ENCODE measurements at places on chromosomes 1 and 21. TPM values are rescaled to one million over a fixed set of nuclear protein-coding genes. Genes with fewer than 3 reads are reported as not detected.

GRCh38 chr21:14600569-14601297 lies 54.6 kb upstream of the SAMSN1 start:
- no peak overlapping the region for H3K27ac ChIP-seq
- H3K4me1 ChIP-seq = no peaks in the 10 kb centered on the region
- DNase-seq = no peak

GRCh38 chr1:177035586-177035985 lies 128.9 kb downstream of the ASTN1 start:
- H3K4me1 ChIP-seq = no peaks in the 10 kb centered on the region
- H3K27ac ChIP-seq = no peak overlapping the region
- no peaks in the 10 kb centered on the region for H3K27me3 ChIP-seq
- no peak overlapping the region for H3K4me3 ChIP-seq
- H3K36me3 ChIP-seq = no peaks in the 10 kb centered on the region

DNA sequence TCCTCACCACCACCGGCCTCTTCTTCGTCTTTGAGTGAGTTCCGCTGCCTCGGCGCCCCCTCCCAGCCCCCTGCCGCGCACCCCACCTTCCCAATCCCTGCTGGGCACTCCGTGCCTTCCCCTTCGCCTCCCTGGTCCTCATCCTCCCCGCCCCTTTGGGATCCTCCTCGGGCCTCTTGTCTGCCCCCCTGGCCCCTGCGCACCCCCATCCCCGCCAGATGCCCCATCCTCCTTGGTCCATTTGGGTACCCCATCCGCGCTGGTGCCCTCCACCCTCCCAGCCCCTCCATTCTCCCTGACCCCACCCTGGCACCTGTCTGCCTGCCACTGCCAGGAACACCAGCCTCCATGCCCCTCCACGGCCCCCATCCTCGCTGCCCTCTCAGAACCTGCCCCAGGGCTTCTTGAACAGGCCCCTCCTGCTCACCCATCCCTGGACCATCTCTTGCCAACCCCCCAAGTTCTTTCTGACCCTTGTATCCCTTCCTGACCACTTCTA lies 667 bp downstream of the ZDHHC18 start:
- H3K36me3 ChIP-seq = no peaks in the 10 kb centered on the region
- peak overlapping the region; percentile 94 for H3K4me3 ChIP-seq
- no peak overlapping the region for H3K27ac ChIP-seq
- H3K27me3 ChIP-seq = no peaks in the 10 kb centered on the region
- no peaks in the 10 kb centered on the region for H3K4me1 ChIP-seq

- no peaks in the 10 kb centered on the region for H3K4me1 ChIP-seq
- no peaks in the 10 kb centered on the region for H3K27me3 ChIP-seq
- DNase-seq = peak; percentile 87
- no peak overlapping the region for H3K4me3 ChIP-seq
- no peaks in the 10 kb centered on the region for H3K36me3 ChIP-seq
Measured at GRCh38 chr1:63674238-63674864, 81.1 kb downstream of the PGM1 start.

DNA sequence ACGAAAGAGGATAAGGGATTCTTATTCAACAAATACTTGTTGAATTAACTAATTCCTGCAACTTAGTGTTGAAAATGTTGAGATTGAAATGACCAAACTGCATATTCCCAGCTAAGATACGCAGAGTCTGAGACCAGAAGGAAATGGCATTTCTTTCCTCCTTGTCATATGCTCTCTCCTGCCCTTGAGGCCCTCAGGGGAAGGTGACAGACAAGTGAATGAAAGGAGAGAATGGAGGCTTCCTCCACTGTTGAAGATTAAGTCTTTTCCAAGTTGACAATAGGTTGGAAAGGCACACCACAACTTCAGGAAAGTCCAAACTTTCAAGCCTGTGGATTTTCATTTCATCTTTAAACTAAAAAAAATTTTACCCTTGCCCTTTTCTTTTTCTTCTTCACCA lies 3.1 kb upstream of the ZNF697 start:
- no peaks in the 10 kb centered on the region for H3K27me3 ChIP-seq
- no peak for DNase-seq
- H3K4me3 ChIP-seq = no peak overlapping the region
- no peaks in the 10 kb centered on the region for H3K36me3 ChIP-seq

- no peaks in the 10 kb centered on the region for H3K27me3 ChIP-seq
- DNase-seq = no peak
- no peaks in the 10 kb centered on the region for H3K36me3 ChIP-seq
Measured at GRCh38 chr1:98732985-98733781, 71.7 kb downstream of the SNX7 start.

- no peak for DNase-seq
- H3K36me3 ChIP-seq = no peaks in the 10 kb centered on the region
- H3K4me3 ChIP-seq = no peak overlapping the region
- H3K4me1 ChIP-seq = peaks cover 6% of the 10 kb centered on the region
- no peak overlapping the region for H3K27ac ChIP-seq
Measured at GRCh38 chr1:15953791-15954241, 22.1 kb downstream of the ZBTB17 start.

DNA sequence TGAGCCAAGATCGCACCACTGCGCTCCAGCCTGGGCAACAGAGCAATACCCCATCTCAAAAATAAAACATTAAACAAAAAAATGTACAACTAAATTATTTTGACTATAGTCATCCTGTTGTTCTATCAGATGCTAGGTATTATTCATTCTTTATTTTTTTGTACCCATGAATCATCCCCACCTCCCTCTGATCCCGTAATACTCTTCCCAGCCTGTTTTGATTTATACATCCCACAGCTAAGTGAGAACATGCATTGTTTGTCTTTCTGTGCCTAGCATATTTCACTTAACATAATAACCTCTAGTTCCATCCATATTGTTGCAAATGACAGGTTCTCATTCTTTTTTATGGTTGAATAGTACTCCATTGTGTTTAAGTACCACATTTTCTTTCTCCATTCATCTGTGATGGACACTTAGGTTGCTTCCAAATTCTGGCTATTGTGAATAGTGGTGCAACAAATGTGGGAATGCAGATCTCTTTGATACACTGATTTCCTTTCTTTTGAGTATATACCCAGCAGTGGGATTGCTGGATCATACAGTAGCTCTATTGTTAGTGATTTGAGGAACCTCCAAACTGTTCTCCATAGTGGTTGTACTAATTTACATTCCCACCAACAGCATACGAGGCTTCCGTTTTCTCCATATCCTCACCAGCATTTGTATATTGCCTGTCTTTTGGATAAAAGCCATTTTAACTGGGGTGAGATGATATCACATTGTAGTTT lies 84.4 kb downstream of the MACF1 start:
- no peak overlapping the region for H3K4me3 ChIP-seq
- no peaks in the 10 kb centered on the region for H3K27me3 ChIP-seq
- H3K27ac ChIP-seq = no peak overlapping the region
- DNase-seq = no peak
- no peaks in the 10 kb centered on the region for H3K4me1 ChIP-seq
- peaks cover 20% of the 10 kb centered on the region for H3K36me3 ChIP-seq

- no peak for DNase-seq
- H3K27me3 ChIP-seq = no peaks in the 10 kb centered on the region
- no peak overlapping the region for H3K27ac ChIP-seq
- H3K4me1 ChIP-seq = no peaks in the 10 kb centered on the region
- no peak overlapping the region for H3K4me3 ChIP-seq
Measured at GRCh38 chr1:227102056-227102455, 162.0 kb downstream of the COQ8A start.

GRCh38 chr1:33370301-33370700 lies 49.4 kb upstream of the A3GALT2 start:
- H3K27me3 ChIP-seq = no peaks in the 10 kb centered on the region
- no peaks in the 10 kb centered on the region for H3K4me1 ChIP-seq
- no peak overlapping the region for H3K27ac ChIP-seq

GRCh38 chr1:59124166-59124565 lies 172.7 kb upstream of the FGGY start:
- no peaks in the 10 kb centered on the region for H3K36me3 ChIP-seq
- H3K27ac ChIP-seq = no peak overlapping the region
- H3K27me3 ChIP-seq = no peaks in the 10 kb centered on the region
- H3K4me3 ChIP-seq = no peak overlapping the region
- no peak for DNase-seq

GRCh38 chr1:162040657-162041056 lies 17.0 kb upstream of the OLFML2B start:
- no peaks in the 10 kb centered on the region for H3K4me1 ChIP-seq
- no peak for DNase-seq
- no peaks in the 10 kb centered on the region for H3K27me3 ChIP-seq
- H3K4me3 ChIP-seq = no peak overlapping the region
- H3K27ac ChIP-seq = no peak overlapping the region
- H3K36me3 ChIP-seq = no peaks in the 10 kb centered on the region

DNA sequence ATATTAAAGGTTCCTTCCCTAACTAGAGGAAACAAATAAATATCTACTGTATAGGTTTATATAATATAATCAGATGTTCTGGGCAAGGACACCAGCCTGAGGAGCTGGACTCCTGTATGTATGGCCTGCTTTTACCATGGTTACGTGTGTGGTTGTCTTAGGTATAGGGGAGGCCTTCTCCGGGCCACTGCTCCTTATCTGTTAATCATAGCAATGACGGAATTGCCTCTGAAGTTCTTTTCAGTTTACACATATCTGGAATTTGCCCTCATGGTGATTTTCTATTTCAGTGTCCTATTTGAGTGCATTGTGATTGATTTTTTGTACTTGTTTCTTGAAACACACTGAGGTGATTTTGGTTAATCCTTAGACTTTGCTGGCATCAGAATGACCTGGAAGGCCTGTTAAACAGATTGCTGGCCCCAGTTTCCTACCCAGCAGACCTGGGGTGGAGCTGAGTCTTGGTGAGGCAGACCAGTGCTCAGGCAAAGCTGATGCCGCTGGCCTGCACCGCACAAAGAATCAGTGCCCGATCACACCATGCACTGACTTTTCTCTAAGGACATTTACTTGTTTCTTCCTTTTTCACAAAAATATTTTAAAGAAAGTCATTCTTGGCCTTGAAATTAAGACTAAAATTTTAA lies 18.5 kb downstream of the ABCB10 start:
- no peaks in the 10 kb centered on the region for H3K27me3 ChIP-seq
- DNase-seq = no peak
- no peak overlapping the region for H3K27ac ChIP-seq
- peaks cover 15% of the 10 kb centered on the region for H3K36me3 ChIP-seq

GRCh38 chr1:200154069-200154767 lies 126.7 kb downstream of the NR5A2 start:
- no peaks in the 10 kb centered on the region for H3K27me3 ChIP-seq
- no peak for DNase-seq
- no peaks in the 10 kb centered on the region for H3K36me3 ChIP-seq

DNA sequence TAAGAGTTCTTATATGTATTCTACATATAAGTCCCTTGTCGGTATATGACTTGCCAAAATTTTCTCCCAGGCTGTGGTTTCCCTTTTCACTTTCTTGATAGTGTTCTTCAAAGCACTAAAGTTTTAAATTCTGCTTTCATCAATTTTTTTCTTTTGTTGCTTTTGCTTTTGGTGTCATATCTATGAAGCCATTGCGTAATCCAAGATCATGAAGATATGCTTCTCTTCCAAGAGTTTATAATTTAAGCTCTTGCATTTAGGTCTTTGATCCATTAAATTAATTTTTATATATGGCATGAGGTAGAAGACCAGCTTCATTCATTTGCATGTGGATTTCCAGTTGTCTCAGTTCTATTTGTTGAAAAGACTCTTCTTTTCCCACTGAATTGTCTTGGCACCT lies 22.2 kb downstream of the DESI2 start:
- H3K27ac ChIP-seq = no peak overlapping the region
- no peak for DNase-seq
- no peaks in the 10 kb centered on the region for H3K27me3 ChIP-seq
- H3K36me3 ChIP-seq = no peaks in the 10 kb centered on the region
- peaks cover 2% of the 10 kb centered on the region for H3K4me1 ChIP-seq

DNA sequence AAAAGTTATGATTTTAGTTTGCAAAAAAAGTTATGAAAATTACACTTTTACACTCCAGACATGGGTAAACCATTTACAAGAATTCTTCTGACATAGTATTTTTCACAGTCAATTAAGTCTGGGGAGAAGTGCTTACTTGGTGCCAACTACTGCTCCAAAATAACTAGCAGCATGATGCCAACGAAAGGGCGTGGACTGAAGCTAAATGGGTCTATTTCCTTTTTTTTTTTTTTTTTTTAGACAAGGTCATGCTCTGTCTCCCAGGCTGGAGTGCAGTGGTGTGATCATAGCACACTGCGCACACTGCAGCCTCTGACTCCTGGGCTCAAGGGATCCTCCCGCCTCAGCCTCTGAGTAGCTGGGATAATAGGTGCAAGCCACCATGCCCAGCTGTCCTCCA lies 43.2 kb downstream of the FMO4 start:
- H3K4me1 ChIP-seq = no peaks in the 10 kb centered on the region
- H3K27me3 ChIP-seq = no peaks in the 10 kb centered on the region

GRCh38 chr1:25649505-25650288 lies 33.1 kb downstream of the MAN1C1 start:
- no peak for DNase-seq
- no peak overlapping the region for H3K4me3 ChIP-seq
- no peaks in the 10 kb centered on the region for H3K36me3 ChIP-seq
- peaks cover 2% of the 10 kb centered on the region for H3K4me1 ChIP-seq
- no peaks in the 10 kb centered on the region for H3K27me3 ChIP-seq

- no peak overlapping the region for H3K27ac ChIP-seq
- H3K4me3 ChIP-seq = no peak overlapping the region
- H3K27me3 ChIP-seq = no peaks in the 10 kb centered on the region
Measured at GRCh38 chr1:23098463-23099170, 70.0 kb downstream of the LUZP1 start.

GRCh38 chr1:151593730-151594129 lies 18.1 kb upstream of the SNX27 start:
- no peaks in the 10 kb centered on the region for H3K27me3 ChIP-seq
- no peak overlapping the region for H3K4me3 ChIP-seq
- DNase-seq = no peak
- no peaks in the 10 kb centered on the region for H3K4me1 ChIP-seq
- H3K27ac ChIP-seq = no peak overlapping the region
- no peaks in the 10 kb centered on the region for H3K36me3 ChIP-seq

- H3K4me3 ChIP-seq = no peak overlapping the region
- DNase-seq = no peak
- H3K27me3 ChIP-seq = no peaks in the 10 kb centered on the region
- H3K4me1 ChIP-seq = no peaks in the 10 kb centered on the region
- H3K36me3 ChIP-seq = no peaks in the 10 kb centered on the region
Measured at GRCh38 chr1:181086926-181087325, 1.6 kb upstream of the IER5 start.

DNA sequence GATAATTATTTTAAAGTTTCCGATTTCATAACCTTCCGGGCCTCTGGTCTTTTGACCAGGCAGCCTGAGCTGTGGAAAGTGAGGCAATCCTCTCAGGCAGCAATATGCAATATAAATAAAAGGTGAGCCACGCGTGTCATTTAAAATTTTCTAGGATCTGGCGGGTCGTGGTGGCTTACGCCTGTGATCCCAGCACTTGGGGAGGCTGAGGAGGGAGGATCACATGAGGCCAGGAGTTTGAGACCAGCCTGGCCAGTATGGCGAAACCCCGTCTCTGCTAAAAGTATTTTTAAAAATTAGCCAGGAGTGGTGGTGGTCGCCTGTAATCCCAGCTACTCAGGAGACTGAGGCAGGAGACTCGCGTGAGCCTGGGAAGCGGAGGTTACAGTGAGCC lies 546 bp upstream of the ZNF695 start:
- H3K36me3 ChIP-seq = no peaks in the 10 kb centered on the region
- H3K4me3 ChIP-seq = no peak overlapping the region
- no peaks in the 10 kb centered on the region for H3K27me3 ChIP-seq
- no peak overlapping the region for H3K27ac ChIP-seq
- DNase-seq = no peak

HHIPL2 gene
- not detected for total RNA-seq

TLCD4 gene
- total RNA-seq = 9.3 TPM

S100A14 gene
- total RNA-seq = not detected

CD2 gene
- 5.5 TPM for total RNA-seq

FLG2 gene
- total RNA-seq = not detected

C1orf141 gene
- total RNA-seq = not detected

XPR1 gene
- total RNA-seq = 23.8 TPM

KRTAP19-3 gene
- total RNA-seq = not detected

CYP4A22 gene
- 0.18 TPM for total RNA-seq

WNT4 gene
- not detected for total RNA-seq

All from aorta (tissue), 5 donors.